ENCODE measurements at places on chromosomes 4 and X.

DNA sequence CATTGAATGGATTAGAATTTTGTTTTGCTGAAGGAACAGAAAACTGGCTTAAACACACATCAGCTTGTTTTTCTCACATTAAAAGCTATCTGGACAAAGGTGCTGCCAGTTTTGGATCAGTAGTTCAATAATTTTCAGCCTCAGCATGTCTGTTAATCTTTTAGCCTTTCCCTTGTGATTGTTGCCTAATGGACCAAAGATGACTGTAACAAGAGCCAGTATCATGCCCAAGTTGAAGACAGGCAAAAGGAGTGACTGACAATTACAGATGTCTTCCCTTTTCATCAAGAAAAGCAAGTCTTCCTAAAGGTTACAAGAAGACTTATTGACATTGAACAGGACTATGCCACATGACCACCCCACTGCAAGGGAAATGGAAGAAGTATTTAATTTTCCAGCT, 419.7 kb downstream of the MAPK10 start:
- no peak for DNase-seq

DNA sequence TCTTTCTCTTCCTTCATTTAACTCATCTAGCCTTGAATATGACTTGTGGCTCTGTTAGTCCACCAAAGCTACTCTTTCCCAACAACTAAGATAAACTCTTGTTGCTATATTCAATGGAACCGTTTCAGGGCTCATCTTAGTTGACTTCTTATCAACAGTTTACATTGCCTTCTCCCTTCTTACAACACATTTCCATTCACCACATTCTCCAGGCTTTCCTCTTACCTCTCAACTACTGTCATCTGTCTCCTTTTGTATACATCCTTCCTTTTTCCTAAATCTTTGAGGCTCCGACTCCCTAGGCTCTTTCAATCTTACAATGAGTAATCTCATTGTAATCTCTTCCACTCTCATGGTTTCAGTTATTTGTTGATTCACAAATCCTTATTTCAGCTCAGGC, 58.5 kb downstream of the NCAPG start:
- DNase-seq = no peak

- DNase-seq = no peak
Observed at GRCh38 chrX:56130436-56130835, 101.7 kb upstream of the KLF8 start.

DNA sequence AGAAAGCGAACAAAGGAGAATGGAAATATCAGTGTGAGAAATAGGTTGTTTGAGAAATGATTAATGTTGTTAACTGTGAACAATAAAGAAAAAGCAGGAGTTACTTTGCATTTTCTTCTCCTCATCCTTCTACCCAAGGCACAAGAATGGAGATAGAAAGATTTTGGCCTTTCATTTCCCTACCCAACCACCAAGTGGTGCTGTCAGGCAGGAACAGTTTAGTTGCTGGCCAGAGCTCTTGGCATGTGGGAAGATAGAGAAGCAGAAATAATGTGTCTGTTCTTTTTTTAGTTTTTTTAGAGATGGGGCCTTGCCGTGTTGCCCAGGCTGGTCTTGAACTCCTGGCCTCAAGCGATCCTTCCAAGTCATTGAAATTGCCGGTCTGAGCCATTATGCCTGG, 12.8 kb downstream of the HOPX start:
- DNase-seq = no peak

- DNase-seq = no peak
Observed at GRCh38 chr4:176034936-176035335, 30.7 kb upstream of the WDR17 start.

- no peak for DNase-seq
Observed at GRCh38 chr4:142406917-142407501, 439.1 kb downstream of the INPP4B start.

DNA sequence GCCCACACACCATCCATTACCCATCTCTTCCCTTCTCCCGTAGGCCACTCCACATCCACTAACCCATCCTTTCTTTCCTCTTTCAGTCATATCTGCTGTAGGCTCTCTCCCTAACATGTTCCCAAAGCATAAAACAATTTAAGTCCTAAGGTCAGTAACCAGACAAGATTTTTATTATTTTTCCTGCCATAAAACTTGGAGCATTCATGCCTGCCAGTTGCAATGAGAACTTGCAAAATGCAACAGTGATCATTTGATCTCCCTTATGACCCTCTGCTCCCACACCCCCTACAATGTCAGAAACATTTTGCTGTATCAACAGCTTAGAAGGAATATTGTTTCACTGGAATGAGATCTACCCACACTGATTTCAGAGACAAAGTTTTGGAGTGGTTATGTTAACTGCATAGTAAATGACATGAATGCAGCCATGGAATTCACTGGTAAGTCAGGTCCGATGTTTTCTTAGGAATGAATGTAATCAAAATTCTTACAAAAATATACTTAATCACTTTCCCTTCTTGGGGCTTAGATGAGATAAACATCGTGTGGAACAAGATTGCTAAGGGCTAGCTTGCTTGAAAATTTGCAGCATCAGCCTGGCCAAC, 5.7 kb downstream of the NIPAL1 start:
- no peak for DNase-seq

DNA sequence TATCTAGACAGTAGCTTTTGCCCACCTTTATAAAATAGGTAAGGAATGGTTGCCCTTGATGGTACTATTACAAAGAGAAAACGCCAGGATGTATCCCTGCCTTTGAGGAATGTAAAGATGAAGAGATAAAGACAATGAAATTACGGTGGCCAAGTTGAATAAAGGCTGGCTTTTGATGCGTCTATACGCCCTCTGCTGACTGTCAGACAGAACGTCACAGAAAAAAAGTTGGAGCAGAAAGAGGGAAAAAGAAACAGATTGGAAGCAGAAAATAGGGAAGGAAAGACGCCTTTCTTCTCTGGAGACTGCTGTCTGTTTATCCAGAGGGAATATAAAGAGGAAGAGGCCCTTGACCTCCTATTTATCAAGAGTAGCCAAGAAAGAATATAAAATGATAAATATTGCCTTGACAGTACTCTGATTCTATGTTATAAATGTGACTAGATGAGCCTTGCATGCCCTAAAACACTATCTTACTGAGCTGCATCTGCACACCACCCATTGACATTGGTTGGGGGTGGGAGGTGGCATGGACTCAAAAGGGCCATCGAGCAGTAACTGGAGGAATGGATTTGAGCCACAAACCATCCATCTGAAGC, 30.6 kb downstream of the PCDH19 start:
- no peak for DNase-seq

GRCh38 chr4:184729946-184730345, 4.0 kb downstream of the CENPU start:
- no peak for DNase-seq

DNA sequence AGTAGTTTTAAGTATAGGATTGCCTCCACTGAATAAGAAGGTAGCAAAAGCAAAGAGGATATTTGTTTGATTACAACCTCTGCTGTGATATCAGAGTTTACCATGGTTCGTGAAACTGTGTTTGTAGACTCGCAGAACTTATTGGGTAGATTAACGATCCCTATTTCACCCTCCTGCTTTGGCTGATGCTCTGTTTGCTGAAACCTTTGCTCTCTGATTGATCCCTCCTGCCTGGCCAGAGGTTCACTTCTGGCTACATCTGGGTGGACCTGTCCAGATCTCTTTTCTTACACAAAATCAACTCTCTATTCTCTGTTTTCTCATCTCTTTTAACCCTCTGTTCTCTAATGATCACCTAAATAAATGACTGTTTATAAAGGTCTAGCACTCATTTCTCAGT, 37.9 kb upstream of the TMEM192 start:
- DNase-seq = no peak

DNA sequence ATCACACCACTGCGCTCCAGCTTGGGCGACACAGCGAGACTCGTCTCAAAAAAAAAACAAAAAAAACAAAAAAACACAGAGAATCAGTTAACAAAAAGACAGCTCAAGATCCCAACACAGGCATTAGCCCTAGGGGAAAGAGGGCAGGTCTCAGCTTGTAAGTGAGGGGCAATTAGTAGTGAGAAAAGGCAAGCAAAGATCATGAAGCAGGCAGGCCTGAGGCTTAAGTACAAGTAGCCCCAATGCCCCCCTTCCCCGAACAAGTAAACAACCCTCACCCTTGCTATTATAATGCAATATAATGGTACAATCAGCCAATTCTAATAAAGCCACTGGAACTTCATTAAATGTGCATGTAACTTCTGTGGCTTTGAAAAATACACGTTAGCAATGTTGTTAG, 17.0 kb downstream of the ADGRA3 start:
- DNase-seq = no peak

DNA sequence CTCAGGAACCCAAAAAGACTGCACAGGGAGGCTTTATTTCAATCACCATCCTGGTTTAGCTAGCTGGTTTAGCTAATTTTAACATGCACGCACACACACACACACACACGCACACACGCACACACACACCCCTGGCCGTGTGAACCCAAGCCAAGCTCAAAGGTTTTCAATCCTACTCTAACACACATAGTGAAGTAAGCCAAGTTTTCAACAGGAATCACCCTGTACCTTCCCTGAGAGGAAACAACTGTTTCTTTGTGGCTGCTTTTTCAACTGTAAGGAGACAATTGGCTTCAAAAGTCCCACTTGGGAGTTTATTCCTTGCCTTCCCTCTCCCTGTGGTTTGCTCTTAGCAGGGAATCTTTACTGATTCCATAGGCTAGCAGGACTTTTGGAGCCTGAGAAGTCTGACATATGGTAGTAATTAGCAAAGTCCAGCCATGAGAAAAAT, 98.9 kb upstream of the BMP3 start:
- DNase-seq = no peak

GRCh38 chr4:56972389-56972788, 5.0 kb downstream of the NOA1 start:
- no peak for DNase-seq

- no peak for DNase-seq
Observed at GRCh38 chr4:3044870-3045819, 29.2 kb downstream of the HTT-AS start.

- DNase-seq = no peak
Observed at GRCh38 chr4:538542-539142, 37.5 kb downstream of the TMEM271 start.

- no peak for DNase-seq
Observed at GRCh38 chrX:87516717-87517121, 883 bp upstream of the KLHL4 start.

DNA sequence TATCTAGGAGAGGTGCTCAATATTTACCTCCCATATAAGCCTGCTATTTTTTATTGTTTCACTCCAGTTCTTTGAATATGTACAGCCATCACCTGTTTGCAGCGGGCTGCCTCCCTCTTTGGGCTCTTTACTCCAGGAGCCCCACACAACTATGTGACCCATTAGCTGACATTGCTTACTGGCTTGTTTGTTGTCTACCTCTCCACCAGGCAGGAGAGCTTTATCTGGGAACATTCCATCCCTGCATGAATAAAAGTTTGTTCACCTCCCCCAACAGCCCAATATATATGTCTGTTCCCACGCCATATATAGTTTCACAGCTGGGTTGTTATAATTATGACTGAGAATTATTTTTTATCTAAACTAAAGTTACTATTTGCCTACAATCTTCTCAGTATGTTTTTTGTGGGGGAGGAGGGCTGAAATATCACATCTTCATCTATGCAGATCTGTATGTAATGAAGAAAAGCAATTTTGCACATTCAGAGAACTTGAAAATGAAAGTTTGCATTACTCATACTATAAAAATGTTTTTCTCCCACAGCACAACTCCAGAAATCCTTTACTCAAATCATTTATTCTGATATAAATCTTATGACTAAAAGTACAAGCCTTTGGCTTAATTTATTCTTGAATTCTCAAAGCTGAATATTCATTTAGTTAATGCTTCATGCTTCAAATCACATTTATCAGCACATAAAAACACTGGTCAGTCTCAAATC, 61.2 kb upstream of the DAPP1 start:
- no peak for DNase-seq

DNA sequence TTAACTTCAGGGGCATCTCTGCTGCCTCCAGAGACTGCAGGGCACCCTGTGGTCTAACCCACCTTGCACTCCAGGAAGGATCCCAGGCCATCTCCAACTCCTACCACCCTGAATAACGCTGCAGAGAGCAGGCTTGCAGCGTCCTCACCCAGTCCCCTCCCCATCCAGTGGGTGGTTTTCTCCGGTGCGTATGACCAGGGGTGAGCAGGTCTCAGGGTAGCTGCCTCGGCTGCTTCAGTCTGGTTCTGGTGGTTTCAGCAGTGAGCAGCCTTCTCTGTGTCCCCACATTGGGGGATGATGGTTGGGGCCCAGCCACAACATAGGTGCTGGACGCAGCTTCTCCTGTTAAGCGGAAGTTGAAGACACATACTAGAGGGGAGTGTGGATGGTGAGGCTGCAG, 38.6 kb upstream of the SORCS2 start:
- DNase-seq = no peak

- DNase-seq = no peak
Observed at GRCh38 chrX:10052906-10053625, 85.9 kb downstream of the CLDN34 start.

DNA sequence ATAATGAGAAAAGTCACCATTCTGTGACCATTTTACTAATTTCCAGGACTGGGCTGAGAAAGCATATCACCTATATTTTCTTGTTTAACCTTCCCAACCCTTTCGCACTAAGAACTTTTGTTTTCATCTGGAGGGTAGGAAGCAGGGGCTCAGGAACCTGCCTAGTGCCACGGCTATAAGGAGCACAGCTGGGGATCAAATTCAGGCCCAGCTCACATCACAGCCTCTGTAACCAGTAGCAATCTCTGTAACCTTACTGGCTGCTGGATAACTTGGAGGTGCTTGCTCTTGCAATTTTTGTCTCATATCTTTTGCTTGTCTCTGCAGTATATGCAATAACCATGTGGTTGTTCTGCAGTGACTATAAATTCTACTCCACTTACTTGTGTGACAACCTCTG, 76.7 kb upstream of the PLAC1 start:
- DNase-seq = no peak

GRCh38 chr4:98822144-98822543, 106.8 kb downstream of the EIF4E start:
- DNase-seq = no peak

DNA sequence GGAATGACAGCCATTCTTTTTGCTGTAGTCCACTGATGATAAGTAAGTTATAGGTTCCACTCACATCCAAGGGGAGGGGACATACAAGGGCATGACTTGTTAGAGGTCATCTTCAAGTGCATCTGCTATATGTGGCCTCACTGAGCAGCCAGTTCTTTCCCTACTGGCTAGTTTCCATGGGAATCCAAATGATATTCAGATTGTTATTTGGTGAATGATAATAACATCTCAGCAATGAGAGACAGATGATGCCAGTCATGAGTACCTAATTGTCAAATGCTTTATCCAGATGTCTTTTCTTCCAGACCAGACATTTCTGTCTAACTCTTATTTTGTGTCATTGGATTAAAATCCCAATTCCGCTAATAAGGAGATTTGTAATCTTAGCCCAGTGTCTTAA, 460.4 kb upstream of the BOD1L1 start:
- no peak for DNase-seq

DNA sequence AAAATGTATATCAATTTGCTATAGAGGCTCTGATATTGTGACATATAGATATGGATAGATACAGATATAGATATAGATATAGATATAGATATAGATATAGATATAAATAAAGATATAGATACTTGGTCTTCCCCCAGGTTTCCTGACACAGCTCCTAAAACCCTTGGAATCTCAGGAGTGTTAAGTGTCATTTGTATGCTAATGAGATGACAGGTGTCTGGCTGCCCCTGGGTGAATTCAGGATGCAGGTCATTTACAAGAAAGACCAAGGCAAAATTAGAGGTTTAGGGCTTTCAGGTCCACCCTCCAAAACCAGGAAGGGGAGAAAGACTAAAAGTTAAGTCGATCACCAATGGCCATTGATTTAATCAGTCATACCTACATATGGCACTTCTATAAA, 1034.8 kb downstream of the PDHA2 start:
- no peak for DNase-seq
